ENCODE measurements at places on chromosomes 13 and 19. TPM values are rescaled to one million over a fixed set of nuclear protein-coding genes. Genes with fewer than 3 reads are reported as not detected.

The MIA gene
- 1.8 TPM for total RNA-seq

The ZNF556 gene
- 0.08 TPM for total RNA-seq

The INAFM1 gene
- total RNA-seq = 4.9 TPM

The ZNF225 gene
- total RNA-seq = 1.6 TPM

The LHB gene
- total RNA-seq = 1.2 TPM

The SBK2 gene
- total RNA-seq = 1.8 TPM

All from epithelial cell of alveolus of lung (primary cell).